Stromal cell of bone marrow (primary cell): ENCODE measurements at places on chromosomes 16 and 17.

DNA sequence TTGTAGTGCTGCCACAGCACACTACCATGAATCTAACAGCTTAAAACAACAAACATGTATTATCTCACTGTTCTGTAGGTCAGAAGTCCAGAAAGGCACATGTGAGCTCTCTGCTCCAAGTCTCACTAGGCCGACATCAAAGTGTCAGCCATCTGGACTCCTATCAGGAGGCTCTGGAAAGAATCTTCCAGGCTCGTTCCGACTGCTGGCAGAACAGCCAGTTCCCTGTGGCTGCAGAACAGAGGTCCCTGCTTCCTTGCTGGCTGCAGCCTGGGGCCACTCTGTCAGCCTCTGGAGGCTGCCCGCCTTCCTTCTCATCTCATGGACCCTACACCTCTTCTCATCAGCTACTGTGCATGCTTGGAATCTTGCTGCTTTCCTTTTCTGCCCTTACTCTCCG, 168.9 kb downstream of the CBLN1 start:
- DNase-seq: no peak

DNA sequence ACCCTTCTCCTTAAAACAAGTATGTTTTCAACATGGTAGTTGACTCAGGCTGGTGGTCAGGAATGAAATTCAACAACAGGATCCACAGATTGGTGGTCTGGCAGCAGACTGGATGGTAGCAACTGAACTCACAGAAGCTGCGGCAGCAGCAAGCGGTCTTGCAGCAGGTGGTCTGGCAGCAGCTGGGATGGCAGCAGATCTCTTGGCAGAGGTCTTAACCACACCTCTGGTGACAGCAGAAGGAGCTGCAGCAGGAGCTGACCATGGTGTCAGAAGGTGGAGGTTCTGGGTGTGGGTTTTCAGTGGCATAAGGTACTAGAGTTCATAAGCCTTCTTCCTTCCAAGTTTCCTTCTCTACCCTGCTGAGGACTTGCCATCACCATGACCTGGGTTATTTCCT, 2.2 kb upstream of the KRTAP4-1 start:
- no peak for DNase-seq

GRCh38 chr16:27759967-27760788, 210.2 kb downstream of the KATNIP start:
- DNase-seq: no peak

- no peak for DNase-seq
These were observed 81.9 kb downstream of the KCNJ12 start for GRCh38 chr17:21458054-21458453.

DNA sequence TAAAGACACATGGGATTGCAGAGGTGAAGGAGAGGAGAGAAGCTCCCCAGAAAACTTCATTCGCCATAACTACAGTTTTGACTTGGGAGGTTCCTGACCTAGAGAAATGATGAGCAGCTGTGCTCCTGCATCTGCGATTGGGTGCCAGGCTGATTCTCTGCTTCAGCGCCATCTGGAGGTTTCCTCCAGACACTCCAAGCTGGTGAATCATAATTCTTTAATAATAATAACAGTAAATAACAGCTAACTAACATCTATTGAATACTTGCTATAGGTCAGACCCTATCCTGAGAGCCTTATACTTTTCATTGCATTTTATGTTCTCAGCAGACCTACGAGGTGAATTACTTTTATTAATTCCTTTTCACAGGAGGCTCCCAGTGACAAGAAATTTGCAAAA, 575.8 kb downstream of the TOX3 start:
- DNase-seq: no peak

- no peak for DNase-seq
These were observed 77.0 kb upstream of the SIAH1 start for GRCh38 chr16:48462106-48462740.

GRCh38 chr17:67203818-67204217, 41.2 kb downstream of the HELZ start:
- no peak for DNase-seq

DNA sequence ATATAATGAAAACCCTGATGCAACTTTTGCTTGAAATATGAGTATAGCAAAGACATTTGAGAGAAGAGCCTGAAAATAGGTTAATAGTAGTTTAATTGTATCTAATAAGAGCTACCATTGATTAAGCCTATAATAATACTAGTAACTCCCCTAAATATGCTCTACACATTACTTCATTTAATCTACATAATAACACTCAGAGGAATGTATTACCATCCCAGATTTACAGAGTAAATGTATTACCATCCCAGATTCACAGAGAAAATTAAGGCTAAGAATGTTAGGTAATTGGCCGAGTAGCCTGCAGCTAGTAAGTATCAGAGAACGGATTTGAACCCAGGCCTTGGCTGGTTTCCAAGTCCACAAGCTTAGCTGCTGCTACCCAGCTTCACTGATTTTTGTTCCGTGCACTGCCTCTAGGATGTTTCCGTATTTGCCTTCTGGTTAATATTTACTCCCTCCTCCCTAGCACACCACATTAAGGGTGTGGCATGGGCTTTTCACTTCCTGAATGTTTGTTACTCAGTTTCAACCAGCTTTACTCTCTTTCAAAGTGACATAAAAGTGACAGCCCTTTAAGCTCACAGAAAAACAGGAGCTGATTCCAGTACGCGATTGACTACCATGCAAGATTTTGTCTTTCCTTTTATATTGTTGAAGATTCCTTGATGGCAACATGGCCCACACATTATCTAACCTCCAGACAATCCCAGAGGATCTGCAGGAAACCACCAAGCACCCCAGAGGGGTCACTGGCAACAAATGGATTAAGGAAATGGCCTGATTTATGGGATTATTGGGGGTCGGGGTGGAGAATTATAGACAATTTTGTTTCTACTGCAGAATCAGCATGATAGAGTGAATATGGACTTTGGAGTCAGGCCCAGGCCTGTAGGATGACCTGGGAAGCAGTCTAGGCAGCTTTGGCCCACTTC, 26.7 kb upstream of the TOX3 start:
- DNase-seq: no peak

DNA sequence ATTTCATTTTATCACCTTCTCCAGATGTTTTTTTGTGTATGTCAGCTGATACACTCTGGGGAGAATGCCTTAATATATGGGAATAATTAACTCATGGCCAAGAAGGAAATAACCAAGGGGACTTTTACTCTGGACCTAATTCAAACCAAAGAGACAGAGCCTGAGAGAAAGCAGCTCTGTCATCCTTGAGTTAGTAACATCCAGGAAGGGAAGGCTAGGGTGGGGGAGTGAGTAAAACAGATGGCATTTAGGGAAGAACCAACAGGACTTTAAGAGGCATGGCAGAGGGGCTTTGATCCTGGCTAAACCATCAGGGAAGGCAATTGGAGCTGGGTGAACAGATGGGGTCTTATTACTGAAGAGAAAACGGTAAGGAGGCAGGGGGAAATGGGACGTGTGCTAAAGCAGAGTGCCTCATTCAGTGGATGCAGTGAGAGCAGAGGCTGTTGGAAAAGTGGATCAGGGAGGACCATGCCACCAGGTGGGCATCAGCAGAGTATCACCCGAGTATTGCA, 2.5 kb upstream of the SMPD3 start:
- DNase-seq: no peak

DNA sequence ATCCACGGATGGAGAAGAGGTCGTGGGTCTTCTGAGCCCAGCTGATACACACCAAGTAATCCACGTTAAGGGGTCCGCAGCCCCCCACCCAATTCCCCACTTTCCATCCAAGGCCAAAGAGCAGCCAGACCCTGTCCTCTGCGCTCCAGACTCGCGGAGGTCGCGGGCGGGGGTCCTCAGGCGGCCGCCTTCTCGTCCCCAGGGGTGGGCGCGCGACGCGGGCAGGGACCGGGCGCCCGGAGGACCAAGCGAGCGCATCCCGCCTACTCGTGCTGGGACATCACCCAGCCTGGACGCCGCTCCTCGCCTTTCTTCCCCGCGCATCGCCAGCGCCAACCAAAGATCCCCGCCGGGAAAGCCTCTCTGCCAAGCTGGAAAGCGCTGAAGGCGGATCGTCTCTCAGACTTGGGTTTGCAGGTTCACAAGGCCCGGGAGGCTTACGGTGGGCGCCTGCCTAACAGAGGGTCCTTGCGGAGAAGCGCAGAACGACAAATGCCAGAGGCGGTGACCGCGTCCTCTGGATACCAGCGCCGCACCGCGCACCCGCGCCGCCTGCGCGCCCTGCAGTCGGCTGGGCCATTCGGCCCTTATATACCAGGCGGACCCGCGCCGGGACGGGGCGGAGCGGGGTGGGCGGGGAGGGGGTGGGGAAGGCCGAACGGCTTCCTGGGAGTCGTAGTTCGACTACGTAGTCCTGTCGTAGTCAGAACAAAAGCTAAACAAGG, 471.6 kb downstream of the SOX9 start:
- peak; percentile 72 for DNase-seq

DNA sequence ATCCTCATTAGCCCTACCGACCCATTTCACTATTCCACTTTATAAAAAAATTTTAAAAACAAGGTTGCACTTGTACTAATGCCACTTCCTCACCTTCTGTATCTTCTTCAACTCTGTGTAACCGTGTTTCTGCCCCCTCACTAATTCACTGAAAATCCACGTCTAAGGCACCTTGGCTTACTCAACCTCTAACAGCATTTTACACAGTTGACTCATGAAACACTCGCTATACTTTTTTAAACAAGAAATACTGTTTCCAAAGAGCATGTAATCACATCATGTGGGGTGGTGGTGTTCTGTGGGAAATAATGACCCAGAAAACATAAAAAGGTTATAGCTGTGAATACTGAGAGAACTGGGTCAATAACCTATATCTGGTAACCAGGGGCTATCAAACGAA, 79.9 kb downstream of the NCOR1 start:
- no peak for DNase-seq

- DNase-seq: no peak
These were observed 26.0 kb upstream of the DLX3 start for GRCh38 chr17:50020841-50021599.

- peak; percentile 11 for DNase-seq
These were observed 87.2 kb downstream of the MAP2K4 start for GRCh38 chr17:12107905-12108304.

DNA sequence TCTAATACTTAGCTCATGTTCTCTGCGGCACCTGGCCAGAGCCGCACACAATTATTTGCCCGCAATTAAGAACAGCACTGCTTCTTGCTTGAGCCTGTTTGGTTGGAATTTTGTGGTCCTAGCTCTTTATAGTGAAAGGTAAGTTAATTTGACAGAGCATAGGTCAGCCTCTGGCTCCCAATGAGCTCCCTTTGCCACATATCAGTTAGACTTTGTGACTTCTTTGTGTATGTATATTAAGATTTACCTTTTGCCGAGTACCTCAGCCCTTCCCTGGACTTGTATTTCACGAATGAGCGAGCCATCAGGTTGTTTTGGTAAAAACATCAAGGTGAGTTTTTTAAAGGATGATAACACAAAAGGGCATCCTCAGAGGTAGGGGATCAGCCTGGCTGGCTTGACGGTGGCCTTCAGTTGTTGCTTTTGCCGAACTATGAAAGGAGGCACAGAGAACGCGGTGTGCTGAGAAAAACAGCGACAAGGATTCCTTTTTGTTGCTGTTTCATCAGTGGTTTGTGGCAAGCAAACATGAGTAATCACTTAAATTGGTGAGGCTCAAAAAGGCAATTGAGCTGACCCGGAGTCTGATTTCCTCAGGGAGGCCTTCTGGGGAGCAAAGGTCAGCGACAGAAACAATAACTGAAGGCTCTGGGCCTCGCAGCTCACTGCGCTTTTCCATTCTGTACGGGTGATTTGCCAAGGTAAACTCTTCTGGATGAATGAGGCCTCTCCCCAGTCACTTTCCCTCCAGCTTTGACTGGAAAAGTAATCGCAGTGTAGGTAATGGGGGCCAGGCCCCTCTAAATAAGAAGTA, 163.6 kb downstream of the HS3ST3A1 start:
- DNase-seq: peak; percentile 66

- peak; percentile 33 for DNase-seq
These were observed 51.8 kb downstream of the SMPD3 start for GRCh38 chr16:68396481-68396880.

GRCh38 chr17:68085771-68086381, 50.3 kb downstream of the KPNA2 start:
- DNase-seq: no peak
